ENCODE measurements at places on chromosomes 7 and 10. TPM values are rescaled to one million over a fixed set of nuclear protein-coding genes. Genes with fewer than 3 reads are reported as not detected.

The FXYD4 gene
- total RNA-seq: not detected

The ZP3 gene
- total RNA-seq: 1.3 TPM

The SAP25 gene
- 54.3 TPM for total RNA-seq

The TLX1 gene
- not detected for total RNA-seq

The TRIL gene
- total RNA-seq: not detected

The IMMP2L gene
- total RNA-seq: 12.8 TPM

The STYXL1 gene
- 28.7 TPM for total RNA-seq

The SCD gene
- 220 TPM for total RNA-seq

The TSC22D4 gene
- 157 TPM for total RNA-seq

The HECW1 gene
- total RNA-seq: not detected

The MMRN2 gene
- not detected for total RNA-seq

The ANKRD61 gene
- total RNA-seq: not detected

The TMEM196 gene
- not detected for total RNA-seq

The MKI67 gene
- total RNA-seq: 280 TPM

The HIPK2 gene
- total RNA-seq: 18.4 TPM

The SPDYE11 gene
- not detected for total RNA-seq

The NPSR1 gene
- total RNA-seq: not detected

The HOGA1 gene
- not detected for total RNA-seq

The OR6B1 gene
- not detected for total RNA-seq

The FKBP9 gene
- 0.83 TPM for total RNA-seq
